ENCODE measurements at places on chromosomes 3 and 15.

DNA sequence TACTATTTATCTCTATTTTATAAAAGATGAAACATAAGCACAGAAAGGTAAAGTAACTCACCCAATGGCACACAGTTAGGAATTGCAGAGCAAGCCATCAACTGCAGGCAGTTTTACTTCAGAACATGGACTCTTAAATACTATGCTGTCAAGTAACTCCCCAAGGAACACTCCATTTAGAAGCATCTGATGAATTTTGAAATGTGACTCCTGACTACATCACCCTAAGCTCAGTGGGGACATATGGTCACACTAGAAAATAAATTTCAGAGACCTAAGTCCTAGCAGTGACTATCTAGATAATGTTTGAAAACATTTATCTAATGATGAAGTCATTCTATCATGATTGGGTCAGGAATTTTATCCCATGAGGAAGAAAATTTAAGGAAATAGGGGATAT is 272.8 kb upstream of the ARRDC4 start:
- no peak for DNase-seq

GRCh38 chr3:127183931-127184869 is 8.7 kb upstream of the PRR23E start:
- DNase-seq: no peak

DNA sequence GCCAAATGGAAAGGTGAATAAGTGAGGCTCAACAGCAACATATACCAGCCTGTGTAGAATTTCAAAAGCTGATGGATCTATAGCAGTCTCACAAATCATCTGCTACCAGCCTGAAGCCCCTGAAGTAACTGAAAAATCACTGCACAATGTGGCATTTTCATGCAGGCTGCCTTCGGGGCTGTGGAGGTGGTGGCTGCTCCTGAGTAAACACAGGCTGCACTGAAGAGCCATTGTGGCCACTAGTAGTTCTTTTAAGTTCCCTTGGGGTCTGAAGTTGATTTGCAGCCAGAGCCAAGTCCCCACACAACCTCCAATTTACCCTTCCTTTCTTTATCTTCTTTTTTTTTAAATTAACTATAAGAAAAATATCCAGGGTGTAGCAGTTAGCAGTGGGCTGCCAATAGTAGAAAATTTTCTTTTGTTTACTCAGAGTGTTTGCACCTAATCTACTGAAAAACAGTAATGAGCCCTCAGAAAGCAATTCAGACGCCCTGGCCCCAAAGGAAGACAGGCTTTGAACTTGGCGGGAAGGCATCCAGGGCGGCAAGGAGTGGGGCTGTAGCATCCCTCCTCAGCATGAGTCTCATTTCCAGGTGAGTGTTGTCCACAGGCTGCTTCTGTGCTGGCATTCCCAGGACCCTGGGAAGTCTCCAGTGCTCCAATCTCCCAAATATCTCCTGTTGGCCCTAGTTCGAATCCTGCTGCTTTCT is 13.3 kb upstream of the SUSD5 start:
- DNase-seq: no peak

GRCh38 chr15:82118040-82118439 is 72.2 kb upstream of the MEX3B start:
- no peak for DNase-seq

DNA sequence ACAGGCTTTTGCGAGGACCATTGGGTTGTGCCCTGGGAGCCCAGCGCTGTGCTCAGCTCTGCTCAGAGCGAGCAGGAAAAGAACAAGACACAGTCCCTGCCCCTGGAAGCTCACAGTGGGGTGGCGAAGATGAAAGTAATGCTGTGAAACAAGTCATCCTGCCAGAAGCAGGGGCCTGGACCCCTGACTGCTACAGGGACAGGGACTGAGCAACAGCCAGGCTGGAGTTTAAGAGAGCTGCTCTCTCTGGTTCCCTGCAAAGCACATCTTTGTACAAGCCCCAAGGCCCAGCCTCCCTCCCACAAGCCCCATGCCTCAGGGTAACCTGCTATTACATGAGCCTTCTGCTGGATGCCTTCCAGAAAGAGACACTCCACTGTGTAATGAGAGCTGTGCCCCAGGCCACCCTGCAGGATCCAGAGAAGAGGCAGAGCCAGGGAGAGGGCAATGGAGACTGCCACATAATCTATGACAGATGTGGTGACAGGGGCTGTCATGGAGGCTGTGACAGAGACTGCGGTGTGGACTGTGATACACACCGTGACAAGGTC is 7.1 kb upstream of the HCN4 start:
- no peak for DNase-seq

DNA sequence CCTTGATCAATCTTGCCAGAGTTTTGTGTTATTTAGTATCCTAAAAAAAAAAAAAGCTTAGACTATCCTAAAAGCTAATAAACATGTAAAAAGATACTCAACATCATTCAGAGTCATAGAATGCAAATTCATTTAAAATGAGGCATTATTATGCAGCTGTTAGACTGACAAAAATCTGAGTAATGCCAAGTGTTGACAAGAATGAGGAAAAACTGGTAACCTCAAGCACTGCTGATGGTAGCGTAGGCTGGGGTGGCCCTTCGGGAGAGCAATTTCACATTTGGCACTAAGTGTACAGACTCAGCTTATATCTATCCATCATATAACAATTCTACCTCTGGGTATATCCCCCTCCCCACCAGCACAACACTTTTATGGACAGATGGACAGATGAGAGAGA is 280.4 kb downstream of the RAP2B start:
- DNase-seq: no peak

DNA sequence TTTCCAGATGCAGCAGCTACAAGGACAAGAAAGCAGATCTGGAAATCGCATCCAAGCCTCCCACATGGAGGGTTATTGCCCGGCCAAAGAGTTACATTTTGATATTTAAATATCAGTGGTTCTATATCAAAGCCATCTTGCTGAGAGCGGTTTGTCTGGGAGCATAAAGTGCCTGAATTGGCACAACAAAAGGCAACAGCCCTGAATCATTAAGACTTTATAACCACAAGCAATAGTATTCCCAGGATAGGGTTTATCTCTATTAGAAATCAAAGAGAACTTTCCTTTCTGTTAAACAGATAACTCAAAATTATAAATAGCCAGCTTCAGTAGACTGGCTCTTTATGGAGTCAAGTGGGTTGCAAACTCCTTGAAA is 564.7 kb downstream of the ROBO1 start:
- DNase-seq: no peak

DNA sequence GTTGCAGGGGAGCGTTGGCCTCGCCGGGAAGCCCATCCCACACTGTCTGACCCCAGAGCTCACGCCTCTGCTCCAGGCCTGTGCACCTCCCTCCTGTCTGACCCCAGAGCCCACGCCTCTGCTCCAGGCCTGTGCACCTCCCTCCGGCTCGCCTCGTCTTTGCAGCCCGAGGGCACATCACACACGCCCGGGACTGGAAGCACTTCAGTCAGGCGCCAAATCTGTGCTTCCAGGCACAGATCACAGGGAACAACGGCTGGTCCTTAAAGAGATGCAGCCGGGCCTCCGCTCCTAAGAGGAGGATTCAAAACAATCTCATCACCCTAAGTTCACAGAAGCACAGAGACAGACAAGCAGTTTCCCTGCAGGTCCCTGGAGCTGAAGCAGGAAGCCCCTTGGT is 103.0 kb upstream of the RPL32 start:
- no peak for DNase-seq

- no peak for DNase-seq
Measured at GRCh38 chr15:31295658-31296057, 31.0 kb upstream of the KLF13 start.

DNA sequence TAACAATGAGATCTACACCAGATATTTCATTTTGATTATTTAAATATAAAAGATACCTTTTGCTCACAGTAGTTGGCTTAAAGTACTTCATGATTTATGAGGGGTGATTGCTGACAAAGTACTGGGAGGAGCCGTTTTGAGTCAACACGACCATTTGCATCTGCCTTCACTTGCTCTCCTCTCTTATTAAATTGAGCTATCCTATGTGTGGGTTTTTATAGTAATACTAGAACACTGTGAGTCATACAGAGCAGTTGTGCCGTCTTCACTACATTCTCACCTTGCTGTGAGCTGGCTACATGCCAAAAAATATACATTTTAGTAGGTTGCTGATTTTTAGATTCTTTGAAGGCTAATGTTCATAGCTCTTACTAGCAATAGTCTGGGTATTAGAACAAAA is 161.2 kb downstream of the ALCAM start:
- DNase-seq: no peak

DNA sequence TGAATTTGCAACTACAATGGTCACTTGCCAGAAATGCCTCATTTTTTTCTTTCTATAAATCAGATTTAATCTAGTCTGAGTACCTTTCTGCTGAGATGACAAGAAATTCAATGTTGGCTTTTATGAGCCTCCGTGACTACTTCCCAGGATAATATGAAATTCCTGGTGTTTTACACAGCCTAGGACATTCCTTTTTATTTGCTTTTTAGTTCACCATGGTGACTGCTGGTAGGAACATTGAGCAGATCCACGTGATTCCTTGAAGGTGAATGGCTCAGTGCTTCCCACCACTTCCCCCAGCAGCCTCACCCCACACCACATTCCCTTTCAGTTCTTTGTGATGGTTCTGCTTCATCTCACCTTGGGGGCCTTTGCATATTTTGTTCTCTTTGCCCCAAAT is 4.3 kb upstream of the NPTN start:
- no peak for DNase-seq

DNA sequence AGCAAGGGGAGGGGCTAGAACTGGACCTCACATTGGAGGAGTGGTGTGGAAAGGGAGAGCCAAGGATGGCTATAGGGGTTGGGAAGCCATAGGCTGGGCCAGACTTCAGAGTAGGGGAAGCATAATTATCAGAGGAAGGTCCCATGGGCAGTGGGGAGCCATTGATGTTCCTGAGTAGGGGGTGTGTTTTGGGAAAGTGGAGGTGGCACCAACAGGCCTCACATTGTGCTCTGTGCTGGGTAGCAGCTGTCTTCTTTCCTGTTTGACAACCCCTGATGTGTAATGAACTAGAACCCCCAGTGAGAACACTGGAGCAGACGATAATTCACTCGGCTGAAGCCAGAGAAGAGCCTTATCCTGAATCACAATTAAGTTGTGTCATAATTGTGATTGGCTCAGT is 41.2 kb downstream of the SLC6A11 start:
- no peak for DNase-seq

DNA sequence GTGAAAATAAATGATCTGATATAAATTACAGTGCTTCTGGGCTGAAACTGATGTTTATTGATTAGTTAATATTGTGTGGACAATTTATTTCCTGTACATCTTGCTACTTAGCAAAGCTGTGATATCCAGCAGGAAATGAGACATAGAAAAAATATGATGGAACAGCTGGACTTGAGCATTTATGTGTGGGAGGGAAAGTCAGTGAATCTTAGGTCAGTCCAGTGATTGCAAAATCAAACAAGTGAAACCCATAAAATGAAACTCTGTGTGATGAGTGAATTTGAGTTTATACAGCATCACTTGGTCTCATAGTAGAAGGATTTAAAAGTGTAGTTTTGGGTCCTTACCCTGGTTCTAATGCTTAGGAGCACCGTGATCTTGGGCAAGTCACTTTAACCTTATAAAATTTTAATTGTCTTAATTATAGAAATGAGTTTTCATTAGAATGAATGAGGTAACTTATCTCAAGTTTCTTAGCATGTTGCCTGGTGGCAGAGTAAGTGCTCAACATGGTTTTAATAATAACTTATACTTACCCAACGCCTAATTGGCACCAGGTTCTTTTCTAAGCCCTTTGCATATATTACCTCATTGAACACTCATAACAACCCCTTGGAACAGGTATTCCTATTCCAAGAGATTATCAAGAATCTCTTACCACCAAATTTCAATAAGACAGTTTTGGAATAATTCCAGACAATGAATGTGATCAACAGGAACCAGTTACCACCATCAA is 194.6 kb downstream of the ADAMTSL3 start:
- no peak for DNase-seq

GRCh38 chr3:138578961-138579574 is 15.0 kb downstream of the CEP70 start:
- DNase-seq: no peak

GRCh38 chr3:170096342-170096741 is 58.5 kb downstream of the GPR160 start:
- DNase-seq: no peak

DNA sequence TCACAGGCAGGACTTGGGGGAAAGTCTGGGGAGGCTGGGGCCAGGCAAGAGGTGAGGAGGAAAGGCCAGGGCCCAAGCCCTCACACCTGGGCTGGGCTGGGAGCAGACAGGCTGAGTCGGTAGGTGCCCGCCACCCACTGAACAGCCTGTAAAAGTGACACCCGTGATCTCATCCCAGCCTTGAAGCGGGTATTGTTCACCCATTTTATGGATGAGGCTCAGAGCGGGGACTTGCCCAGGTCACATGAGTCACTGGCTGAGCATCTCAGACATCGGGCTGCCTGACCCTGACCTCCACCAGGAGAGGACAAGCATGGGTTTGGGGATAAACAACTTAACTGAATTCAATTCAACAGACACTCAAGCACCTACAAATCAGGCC is 52.0 kb upstream of the CTSH start:
- DNase-seq: no peak

DNA sequence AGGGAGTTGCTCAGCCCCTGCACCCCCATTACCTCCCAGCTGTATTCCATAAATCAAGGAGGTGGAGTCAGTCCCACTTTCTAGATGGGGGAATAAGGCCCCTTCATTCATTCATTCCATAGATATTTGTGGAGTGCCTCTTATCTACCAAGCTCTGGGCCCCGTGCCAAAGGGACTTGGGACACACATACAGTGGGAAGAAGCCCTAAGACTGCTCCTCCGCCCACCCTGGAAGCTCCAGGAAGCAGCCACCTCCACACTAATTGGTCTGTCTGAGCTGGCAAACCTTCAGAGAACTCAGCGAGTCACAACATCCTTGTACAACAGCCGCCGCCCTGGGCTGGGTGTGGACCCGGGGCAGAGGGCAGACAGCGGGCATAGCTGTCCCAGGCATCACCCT is 6.4 kb downstream of the STRA6 start:
- no peak for DNase-seq

GRCh38 chr15:60649845-60650548 is 171.1 kb upstream of the ICE2 start:
- DNase-seq: no peak

DNA sequence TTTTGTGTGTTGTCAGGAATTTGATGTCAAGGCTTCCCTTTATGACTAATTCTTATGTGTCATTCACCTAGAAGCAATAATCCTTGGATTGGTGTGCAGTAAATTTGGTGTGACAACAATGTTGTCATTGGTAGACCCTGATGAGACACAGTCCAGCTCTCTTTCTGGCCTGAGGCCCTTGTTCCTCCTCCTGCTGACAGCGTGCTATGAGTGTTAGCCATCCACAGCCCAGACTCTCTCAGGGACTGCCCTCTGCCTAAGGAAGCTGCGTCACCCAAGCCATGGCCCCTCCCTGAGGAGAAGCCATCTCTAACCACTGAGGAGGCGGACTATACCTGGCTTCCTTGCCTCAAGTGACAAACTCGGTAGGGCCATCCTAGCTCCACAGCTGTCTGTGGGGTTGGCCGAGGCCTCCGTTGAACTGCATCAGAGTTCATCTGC is 13.3 kb upstream of the TM4SF1 start:
- DNase-seq: no peak

DNA sequence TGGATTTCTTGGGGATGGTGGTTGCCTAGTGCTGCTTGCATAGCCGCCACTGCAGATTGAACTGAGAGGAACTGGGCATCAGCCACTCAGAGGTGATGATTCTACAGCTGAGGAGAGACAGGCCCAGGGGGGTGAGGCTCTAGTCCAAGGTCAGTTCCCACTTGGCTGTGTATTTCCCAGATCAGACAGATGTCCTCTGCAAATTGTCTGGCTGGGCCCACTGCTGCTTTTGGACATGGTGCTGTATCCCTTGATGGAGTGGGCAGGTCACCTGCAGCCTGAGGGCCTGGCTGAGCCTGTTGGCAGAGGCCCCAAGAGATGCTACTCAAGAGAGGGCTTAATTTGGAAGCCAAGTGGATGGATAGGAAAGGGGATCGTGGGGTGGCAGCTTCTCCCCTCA is 124.5 kb upstream of the CTDSPL start:
- no peak for DNase-seq
